ENCODE measurements at places on chromosomes 6 and 20.

- DNase-seq: peak; percentile 58
Measured at GRCh38 chr20:10448270-10449156, 13.4 kb downstream of the SLX4IP start.

GRCh38 chr6:53322188-53323029 lies 26.3 kb downstream of the ELOVL5 start:
- peak; percentile 51 for DNase-seq

- no peak for DNase-seq
Measured at GRCh38 chr6:40524797-40525585, 62.2 kb downstream of the LRFN2 start.

- DNase-seq: no peak
Measured at GRCh38 chr6:56529594-56530191, 113.0 kb downstream of the DST start.

- DNase-seq: no peak
Measured at GRCh38 chr6:162264581-162264980, 463.0 kb downstream of the PRKN start.

DNA sequence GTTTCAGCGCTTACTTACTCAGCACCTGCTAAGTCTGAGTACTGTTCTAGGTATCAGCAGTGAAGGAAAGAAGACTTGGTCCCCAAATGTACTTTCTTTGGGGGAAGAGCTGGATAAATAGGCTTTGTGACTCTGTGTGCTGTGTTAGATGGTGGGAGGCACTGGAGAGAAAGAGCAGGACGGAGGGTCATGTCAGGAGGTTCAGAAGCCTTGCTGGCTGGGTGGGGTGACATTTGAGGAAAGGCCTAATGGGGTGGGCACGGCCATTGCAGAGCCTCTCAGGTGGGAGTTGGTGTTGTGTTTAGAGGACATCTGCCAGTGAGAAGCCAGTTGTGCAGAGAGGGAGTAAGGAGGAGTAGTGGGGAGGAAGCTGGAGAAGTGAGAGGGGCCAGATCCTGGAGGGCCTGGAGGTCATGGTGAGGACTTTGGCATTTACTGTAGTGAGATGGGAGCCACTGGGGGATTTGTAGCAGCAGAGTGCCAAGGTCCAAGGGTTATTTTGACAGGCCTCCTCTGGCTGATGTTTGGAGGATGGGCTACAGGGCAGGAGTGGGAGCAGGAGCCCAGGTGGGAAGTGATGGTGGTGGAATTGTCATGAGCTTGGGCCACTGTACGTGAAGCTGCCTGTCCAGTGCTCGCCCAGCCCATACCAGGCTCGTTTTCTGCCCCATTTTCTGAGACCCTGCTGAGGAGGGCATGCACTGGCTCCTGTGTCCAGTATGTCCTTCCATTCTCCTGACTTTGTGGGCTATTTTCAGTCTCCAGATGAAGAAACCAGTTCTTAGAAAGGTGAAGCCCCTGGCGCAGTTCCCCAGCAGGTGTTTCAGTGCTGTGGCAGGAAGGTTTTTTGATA lies 886 bp downstream of the SDCBP2 start:
- no peak for DNase-seq

- no peak for DNase-seq
Measured at GRCh38 chr6:76578746-76579145, 506.3 kb upstream of the IMPG1 start.

DNA sequence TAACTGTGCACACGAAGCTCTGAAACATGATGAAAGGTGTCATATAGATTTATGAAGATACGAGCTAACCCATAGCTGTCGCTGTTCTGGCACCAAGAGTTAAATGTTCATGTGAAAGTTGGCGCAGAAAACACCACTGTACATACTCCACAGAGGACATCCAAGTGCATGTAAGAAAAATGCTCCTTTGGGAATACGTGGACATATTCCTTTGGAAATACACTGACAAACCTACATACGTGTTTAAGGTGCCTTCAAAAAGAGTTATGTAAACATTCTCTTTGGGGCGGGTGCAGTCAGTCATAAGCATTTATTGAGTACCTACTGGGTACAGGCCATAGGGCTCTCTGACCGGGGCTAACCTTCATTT lies 723 bp upstream of the ARID1B start:
- peak; percentile 86 for DNase-seq

- DNase-seq: no peak
Measured at GRCh38 chr6:53375847-53376246, 27.1 kb upstream of the ELOVL5 start.

DNA sequence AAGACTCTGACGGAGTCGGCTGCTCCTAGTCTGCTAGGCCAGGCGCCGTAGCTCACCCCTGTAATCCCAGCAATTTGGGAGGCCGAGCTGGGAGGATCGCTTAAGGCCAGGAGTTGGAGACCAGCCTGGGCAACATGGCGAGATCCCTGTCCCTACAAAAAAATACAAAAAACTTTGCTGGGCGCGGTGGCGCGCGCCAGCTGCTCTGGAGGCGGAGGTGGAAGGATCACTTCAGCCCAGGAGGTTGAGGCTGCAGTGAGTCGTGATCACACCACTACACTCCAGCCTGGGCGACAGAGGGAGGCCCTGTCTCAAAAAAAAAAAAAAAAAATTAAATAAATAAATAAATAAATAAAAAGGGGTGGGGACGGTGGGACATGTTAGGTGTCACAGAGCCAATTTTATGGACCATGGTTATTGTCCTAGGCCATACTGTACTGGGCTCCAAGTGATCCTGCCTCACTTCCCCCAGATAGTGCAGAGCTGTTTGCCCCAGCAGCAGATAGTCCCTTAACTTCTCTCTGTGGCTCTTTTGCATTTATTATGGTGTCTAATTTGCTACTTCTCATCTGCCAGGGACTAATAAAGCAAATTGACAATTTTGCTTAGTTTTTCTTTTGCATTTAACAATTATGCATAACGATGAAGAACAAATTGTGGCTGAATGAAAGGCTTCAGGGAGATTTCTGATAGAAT lies 5.2 kb downstream of the PI16 start:
- peak; percentile 36 for DNase-seq
